ENCODE measurements at places on chromosomes 13 and 19.

GRCh38 chr13:105219651-105220050 is 1315.8 kb downstream of the EFNB2 start:
- peak; percentile 5 for DNase-seq

- peak; percentile 59 for DNase-seq
Measured at GRCh38 chr13:76828316-76828741, 57.9 kb downstream of the KCTD12 start.

DNA sequence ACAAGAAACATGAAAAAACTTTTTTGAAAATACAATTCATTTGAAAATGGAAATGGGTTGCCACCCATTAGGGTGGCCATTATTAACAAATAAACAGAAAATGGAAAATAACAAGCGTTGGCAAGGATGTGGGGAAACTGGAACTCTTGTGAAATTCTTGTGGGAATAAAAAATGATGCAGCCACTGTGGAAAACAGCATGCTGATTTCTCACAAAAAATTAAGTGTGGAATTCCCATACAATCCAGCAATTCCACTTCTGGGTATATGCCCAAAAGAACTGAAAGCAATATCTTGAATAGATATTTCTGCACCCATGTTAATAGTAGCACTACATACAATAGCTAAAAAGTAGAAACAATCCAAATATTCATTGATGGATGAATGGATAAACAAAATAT is 165.2 kb downstream of the DCLK1 start:
- no peak for DNase-seq

DNA sequence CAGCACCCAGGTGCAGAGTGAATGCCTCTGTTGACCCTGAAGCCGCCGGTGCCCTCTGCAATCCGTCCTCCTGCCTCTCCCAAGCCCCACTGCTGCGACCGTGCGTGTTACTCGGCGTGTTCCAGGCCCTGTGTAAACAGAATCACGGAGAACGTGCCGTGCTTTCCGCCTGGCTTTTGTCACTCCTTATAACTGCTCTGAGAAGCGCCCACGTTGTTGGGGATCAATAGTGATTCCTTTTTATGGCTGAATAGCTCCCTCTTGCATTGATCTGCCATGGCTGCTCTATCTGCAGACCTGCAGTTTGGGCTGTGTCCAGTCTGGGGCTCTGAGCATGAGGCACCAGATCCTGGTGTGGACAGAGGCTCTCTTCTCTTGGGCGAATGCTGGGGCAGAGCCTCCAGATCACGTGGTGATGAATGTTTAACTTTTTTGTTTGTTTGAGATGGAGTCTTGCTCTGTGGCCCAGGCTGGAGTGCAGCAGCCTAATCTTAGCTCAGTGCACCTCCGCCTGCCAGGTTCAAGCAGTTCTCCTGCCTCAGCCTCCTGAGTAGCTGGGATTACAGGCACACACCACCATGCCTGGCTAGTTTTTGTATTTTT is 15.8 kb downstream of the ADPRHL1 start:
- DNase-seq, result no peak

DNA sequence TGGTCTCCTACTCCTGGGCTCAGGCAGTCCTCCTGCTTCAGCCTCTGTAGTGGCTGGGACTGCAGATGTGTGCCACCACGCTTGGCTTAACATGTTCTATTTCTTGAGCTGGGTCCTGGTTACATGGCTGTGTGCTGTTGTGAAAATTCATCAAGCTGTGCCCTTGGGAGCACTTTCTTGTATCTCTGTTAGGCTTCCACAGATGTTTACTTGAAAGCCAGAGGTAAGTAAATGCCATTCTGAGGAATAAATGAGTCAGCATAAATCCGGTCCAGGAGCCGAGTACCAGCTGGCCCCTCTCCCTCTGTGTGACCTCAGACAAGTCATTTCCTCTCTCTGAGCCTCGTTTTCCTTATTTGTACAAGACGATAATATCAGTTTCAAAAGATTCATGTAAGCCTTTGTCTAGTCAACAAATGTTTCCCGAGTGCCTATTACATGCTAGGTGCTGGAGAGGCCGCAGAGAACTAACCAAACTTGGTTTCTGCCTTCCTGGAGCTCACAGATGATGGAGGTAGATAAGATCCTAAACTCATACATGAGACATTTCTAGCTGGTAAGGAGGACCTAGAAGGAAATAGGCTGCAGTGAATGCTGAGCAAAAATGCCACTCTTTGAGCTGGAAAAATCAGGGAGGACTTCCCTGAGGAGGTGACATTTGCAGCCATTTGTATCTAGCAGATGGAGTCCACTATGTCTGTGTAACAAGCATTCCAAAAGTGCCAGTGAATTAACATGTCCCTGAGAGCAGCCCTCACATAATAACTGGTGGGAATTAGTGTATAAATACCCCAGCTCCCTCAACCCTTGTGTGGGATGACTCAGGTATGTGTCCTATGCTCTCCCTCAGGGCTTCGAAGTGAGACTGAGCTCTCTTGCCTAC is 2.7 kb upstream of the RASAL3 start:
- DNase-seq, result peak; percentile 30

DNA sequence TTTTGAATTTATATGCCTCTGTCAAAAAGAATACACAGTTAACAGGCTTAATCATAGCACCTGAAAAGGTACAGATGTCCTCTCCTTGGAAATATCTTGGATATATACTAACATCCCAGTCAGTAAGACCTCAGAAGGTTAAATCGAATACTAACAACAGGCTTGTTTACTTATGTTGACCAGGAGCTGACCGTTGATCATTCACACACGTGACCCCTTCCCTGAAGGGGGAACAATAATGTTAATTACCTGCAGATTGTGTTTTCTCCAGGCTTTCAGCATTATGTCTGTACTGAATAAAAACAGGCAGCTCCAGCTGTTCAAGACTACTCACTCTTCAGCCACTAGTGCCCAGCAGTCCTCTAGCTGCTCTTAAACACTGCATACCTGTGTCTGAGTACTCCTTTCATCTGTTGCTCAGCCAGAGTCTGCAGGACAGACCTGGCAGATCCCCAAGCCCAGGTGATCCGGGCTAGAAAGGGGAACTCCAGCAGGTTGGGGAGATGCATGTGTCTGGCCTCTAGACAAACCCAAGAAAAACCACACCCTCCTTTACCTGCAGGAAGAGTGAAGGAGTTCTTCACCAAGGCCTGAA is 163.9 kb downstream of the RNF17 start:
- DNase-seq, result no peak

GRCh38 chr19:7426986-7427385 is 61.8 kb downstream of the PEX11G start:
- DNase-seq, result no peak

DNA sequence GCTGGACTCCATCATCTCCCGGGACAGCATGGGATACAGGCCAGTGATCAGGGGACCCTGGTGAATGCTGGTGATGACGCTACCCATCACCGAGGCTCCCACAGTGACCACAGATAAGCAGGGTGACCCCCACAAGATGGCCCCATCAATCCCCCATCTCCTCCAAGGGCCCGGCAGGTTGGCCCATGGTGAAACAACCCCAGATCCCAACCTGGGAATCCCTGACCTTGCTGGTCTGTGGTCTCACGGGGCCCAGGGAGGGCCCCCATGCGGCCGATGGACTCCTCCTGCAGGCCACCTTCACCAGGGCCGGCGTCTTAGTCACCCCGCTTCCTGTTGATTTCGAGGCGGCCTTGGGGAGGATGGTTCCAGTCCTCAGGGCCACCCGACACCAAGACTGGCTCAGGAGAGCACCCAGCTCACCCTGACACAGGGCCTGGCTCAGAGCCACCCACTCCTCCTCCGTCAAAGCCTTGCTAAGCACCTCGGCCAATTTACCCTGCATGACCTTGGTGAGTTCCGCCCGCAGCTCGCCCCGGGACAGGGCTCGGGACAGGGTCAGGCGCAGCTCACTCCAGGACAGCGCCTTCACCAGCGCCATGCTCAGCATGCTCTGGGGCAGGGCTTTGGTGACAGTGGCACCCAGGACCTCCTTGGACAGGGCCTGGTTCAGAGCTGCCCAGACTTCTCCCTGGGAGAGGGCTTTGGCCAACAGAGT is 10.0 kb downstream of the IQCN start:
- DNase-seq, result no peak

- no peak for DNase-seq
Measured at GRCh38 chr13:95708391-95708774, 31.4 kb downstream of the DNAJC3 start.

GRCh38 chr19:53015730-53016129 is 2.0 kb downstream of the ERVV-1 start:
- DNase-seq, result no peak

- peak; percentile 26 for DNase-seq
Measured at GRCh38 chr19:40982594-40983101, 8.4 kb upstream of the CYP2B6 start.

- DNase-seq, result peak; percentile 100
Measured at GRCh38 chr19:49676784-49677230, 264 bp upstream of the PRMT1 start.

- DNase-seq, result no peak
Measured at GRCh38 chr19:49357186-49357585, 5.0 kb downstream of the TEAD2 start.

DNA sequence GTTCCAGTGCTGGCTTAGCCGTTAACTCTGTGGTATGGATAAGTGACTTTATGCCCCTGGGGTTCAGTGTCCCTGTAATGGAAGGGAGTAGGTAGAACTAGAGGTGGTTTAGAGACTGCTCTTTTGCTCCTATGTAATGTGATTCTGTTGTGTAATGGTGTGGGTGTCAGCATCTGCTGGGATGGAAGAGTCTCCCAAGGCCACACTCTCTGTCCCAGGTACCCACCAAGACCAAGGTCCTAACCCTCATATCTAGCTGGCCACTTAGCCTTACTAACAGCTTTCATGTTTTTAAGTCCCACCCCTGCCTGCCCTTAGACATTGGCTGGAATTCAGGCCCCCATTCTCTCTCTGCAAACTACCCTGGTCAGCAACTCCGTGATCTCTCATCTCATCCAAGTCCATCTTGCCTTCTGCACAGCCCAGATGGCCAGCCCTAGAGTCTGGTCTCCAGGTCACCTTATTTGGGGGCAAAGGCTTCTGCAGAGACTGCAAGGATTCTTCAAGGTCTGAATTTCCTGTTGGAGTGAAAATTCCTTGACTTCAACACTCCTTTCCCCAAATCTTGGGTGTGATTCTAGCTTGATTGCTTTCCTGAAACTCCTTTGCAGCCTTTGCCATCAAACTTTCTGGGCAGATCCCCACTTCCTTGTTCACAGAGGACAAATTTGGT is 48.4 kb downstream of the SERP2 start:
- DNase-seq, result no peak

All from epithelial cell of esophagus (primary cell).